SK-N-DZ (cell line): ENCODE measurements at places on chromosomes 7 and 10.
A peak's percentile ranks its signal among the peaks of the same experiment; 100 is the strongest.

DNA sequence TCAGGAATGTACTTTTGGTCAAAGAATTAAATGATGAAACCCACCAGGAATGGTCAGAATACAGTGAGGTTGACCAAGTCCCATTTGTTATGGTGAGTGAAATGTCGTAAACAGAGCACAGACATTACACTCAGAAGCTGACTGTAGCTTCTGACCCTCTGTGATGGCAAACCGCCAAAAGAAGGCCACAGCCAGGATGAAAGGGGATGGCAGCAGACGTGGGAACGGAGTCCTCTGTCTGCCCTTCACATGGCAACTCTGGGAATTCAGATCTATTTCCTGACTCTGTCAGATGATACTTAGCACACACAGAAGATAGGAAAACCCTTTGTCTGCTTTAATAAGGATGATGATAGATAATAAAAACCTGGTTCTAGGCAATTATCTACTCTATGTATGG, 757.1 kb downstream of the SORCS3 start:
- no peak for DNase-seq

DNA sequence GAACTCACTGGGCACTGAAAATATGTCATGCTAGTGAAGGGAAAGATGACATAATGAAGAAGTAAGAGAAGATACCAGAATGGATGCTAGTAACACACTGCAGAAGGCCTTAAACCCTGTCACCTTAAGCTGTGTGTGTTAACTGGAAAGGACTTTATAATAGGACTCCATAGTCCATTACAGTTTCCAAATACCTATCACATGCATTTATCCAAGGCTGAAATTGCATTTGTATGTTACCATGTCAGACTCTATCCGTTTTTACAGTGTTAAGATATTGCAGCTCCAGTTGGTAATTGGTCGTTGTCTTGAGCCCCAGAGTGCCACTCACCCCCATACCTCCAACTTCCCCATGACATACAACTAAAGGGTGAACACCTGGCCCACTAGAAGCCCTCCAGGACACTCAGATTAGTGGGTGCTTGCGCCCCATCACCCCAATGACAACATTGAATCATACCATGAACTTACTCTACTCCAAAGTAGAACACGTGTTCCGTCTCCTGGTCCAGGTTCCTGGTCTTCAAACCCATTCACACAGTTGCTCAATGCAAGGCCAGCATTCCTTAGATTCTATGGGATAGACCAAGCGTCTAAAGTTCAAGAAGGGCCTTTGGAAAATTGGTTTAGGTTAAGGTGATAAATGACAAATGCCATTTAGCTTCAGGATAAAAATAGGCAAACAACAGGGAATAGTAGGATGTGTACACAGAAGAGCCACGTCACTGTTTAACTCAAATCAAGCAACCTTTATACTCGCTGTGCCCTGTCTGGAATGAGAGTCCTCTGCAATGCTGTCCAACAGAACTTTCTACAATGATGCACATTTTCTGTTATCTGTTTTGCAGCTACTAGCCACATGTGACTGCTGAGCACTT, 2.1 kb upstream of the RAPGEF5 start:
- DNase-seq: no peak

DNA sequence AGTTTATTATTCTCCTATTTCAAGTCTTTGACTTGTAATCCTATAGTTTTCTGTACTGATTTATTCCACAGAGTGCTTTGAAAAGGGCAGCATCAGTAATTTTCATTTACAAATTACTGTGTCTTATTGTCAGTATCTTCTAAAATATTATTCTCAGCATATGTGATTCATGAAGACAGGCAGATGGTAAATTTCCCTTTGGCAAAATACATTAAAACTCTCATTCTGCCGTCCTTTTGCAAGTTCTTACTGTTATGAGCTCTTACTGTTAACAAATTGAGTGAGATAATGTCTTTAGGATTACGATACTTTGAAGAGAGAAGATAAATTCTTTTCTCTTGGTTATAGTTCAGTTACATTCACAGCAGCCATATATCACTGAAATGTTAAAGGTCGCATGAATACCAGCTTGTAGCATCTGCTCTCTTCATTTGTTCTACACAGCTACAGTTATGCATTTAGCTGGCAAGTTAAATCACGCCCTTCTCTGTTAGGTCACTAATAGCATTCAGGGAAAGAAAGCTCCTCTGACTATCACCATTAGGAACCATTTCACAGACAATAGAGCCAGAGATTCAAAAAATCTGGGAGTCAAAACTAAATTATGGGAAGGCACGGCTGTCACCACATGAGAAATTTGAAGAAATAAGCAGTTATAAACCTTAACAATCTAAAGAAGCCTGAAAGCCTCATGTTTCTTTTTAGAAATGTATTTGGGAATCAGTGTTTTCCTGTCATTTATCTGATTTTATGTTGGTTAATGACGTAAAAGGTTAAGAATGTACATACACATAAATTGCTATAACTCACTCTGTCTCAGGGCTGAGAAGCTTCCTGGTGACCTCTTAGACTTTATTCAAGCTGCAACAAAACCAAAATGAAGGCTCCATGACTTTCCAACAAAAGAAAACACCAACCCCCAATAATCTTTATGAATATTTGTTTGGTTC, 109.6 kb upstream of the SP4 start:
- no peak for DNase-seq

GRCh38 chr10:76453332-76453731, 1021.9 kb downstream of the LRMDA start:
- DNase-seq: peak; percentile 70

DNA sequence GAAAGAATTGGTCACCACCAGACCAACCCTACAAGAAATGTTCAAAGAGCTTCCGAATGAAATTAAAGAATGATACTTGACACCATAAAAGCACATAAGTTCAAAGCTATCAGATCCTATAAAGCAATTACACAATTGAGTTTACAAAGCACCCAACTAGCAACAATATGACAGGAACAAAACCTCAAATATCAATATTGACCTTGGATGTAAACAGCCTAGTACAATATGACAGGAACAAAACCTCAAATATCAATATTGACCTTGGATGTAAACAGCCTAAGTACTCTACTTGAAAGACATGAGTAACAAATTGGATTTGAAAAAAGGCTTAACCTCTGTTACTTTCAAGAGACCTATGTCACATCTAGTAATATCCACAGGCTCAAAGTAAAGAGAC, 1201.4 kb downstream of the XPNPEP1 start:
- no peak for DNase-seq

DNA sequence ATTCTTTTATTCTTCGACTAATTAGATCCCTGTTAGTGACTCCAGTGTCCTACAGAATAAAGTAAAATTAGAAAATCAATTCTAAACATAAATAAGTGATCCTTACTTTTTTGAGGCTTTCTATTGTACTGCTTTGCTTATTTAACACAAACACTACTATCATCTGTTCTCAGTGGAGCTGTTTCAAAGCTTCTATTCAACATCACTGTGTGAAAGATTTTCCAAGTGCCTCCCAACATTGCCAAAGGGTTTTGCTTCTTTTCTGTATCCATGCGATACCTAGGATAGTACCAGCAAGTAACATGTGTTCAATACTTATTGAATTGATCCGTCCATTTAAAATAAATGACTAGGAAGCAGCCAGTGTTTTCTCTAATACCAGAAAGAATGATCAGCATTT, 125.7 kb downstream of the ARHGAP21 start:
- no peak for DNase-seq

- DNase-seq: no peak
These were observed 221.3 kb upstream of the TCERG1L start for GRCh38 chr10:131532745-131533341.

DNA sequence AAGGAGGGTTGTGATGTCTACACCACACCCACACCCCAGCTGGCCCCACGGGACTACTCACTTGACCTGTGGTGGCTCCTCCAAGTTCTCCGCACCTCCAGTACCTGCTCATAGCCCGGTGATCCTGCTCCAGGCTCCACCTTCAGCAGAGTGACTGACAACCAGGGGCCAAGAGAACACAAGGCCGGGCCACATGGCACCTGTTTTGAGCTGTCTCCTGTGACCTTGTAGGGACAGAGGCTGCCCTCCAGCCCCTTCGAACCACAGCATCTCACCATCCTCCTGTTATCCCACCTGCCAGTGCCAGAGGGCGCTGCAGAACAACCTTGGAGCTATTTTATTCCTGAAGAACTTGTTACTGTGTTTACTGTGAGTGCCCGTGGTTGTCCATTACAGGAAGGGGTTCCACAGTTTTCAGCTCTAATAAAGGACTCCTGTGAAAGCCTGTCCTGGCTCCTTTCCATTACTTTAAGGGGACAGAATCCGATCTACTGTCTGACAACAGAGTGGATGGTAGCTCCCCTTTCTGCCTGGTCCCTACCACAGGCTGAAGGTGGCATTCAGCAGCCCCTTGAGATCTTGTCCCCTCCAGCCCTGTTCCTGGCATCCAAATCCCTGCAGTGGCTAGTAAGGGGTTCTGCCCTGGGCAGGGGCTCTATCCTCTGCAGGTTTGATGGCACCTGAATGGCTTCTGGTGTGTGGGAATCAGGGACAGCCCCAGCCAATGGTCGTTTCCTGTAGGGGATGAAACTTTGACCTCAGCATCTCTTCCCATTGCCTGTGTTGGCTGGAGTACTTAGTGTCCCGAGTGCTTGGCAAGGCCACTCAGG, 50.8 kb downstream of the C10orf120 start:
- peak; percentile 52 for DNase-seq

GRCh38 chr10:26491276-26491675, 53.1 kb downstream of the APBB1IP start:
- no peak for DNase-seq

DNA sequence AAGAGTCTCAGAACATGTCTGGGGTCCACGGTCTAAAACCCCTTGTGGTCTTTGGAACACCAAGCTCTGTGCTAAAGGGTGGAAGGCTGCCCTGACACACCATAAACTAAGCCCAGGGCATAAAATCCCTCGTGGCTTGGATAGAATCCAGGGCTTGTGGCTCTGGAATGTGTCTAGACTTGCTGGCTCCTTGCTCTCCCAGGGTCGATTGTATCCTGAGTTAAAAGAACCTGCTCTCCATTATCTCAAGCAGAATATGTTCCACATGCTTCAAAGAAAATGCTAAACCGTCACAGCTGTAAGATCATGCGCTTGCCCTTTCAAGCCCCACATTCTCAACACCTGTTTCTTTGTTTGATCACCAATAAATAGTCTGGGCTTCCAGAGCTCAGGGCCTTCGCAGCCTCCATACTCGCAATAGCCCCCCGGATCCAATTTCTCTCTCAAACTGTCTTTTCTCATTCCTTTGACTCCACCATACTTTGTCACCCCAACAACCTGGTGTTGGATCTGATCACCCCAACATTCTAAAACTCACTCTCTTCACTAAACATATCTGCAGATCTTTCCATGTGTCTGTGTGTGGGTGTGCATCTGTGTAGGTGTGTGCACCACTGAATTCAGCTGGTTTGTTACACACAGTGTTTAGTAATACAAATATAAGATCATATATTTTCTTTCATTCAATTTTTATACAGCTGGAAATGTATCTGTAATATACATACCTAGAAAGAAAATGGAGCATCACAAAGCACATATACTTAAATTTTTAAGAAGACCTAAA, 238.5 kb downstream of the ZMYND11 start:
- DNase-seq: peak; percentile 49

GRCh38 chr7:78792624-78793023, 660.8 kb downstream of the MAGI2 start:
- no peak for DNase-seq
